ENCODE measurements at places on chromosomes 3 and 15.

- no peak for DNase-seq
These were observed 345.3 kb upstream of the POU1F1 start for GRCh38 chr3:87621667-87622066.

- DNase-seq, result no peak
These were observed 42.9 kb downstream of the ISG20 start for GRCh38 chr15:88681610-88682221.

- no peak for DNase-seq
These were observed 8.4 kb upstream of the KLHL24 start for GRCh38 chr3:183626877-183627594.

- DNase-seq, result no peak
These were observed 468.9 kb upstream of the UBE2E2 start for GRCh38 chr3:22734207-22734606.

GRCh38 chr3:30260762-30261161, 345.6 kb upstream of the TGFBR2 start:
- no peak for DNase-seq

GRCh38 chr3:188580659-188581058, 426.7 kb downstream of the LPP start:
- DNase-seq, result no peak

DNA sequence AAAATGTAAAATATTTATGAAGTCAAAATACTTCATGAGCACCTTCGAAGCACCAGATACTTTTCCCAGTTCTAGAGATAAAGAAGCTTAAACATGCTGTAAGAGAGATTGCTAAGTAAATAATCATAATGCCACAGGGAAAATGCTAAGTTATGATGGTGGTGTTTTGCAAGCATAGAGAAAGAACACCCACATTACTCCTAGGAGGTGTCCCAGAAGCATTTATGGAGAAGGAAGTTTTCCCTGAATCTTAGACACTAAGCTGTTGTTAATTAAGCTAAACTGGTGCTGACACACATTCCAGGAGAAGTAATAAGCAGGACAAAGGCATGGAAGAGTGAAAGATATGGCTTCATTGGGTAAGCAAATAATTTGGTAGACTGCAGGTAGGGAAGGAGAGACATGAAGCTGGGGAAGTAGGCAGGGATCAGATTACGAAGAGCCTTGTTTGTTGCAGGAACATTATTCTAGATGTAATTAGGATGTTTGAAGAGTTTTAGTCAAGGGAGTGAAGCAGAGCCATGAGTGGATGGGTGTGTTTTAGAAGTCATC, 40.4 kb upstream of the CHMP2B start:
- no peak for DNase-seq

DNA sequence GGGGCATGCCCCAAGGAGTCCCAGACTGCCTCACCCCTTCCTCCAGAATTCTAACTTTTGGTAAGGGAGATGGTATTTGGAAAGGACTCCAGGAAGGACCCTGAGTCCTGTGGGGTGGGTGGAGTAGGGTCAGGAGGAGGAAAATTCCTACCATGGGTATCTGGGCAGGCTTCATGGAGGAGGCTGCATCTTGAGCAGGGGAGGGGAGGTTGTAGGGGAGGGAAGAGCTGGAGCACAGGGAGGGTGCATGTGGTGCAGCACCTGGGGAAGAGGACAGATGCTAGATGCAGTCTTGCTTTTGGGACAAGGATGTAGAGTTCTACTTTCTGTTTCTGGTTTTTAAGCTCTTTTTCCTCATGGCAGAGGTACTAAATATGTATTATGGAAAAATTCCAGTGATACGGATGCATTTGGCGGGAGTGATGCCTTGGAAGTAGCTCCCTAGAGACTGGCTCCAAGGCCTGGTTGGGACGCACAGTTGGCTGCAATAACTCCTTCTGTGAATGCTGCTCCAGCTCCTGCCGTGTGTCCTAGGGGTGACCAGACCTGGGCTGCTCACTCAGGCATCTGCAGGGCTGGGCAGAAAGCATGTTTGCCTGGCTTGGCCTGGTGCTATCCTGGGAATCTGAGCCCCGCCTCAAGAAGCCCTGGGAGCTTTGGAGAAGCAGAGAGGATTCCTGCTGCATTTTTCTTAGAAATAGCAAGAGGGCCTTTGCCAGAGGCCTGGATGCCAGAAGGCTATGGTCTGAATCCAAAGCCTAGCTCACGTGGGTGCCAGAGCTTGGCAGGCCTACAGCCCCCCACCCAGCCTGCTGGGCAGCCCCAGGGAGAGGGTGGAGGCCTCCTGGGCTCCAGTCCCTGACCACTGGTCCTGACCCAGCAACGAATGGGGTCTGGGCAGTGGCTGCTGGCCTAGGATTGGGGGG, 10.1 kb downstream of the SEMA3F start:
- DNase-seq, result no peak

DNA sequence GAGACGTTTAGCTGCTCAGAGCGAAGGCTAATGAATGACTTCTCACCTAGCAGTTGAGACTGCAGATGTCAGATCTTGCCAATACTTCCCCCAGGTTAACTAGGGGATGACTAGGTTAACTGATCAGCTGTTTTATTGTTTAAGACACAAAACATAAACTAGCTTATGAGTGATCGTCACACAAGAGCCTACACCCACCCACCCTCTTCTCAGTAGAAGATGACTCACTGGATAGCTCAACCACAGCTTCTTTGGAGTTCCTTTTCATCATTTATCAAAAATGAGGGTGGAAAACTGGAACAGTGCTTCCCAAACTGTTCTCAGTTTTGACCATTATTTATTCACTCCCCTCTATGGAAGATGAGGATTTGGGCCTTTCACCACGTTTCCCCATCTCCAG, 25.2 kb downstream of the GASK1A start:
- DNase-seq, result no peak

DNA sequence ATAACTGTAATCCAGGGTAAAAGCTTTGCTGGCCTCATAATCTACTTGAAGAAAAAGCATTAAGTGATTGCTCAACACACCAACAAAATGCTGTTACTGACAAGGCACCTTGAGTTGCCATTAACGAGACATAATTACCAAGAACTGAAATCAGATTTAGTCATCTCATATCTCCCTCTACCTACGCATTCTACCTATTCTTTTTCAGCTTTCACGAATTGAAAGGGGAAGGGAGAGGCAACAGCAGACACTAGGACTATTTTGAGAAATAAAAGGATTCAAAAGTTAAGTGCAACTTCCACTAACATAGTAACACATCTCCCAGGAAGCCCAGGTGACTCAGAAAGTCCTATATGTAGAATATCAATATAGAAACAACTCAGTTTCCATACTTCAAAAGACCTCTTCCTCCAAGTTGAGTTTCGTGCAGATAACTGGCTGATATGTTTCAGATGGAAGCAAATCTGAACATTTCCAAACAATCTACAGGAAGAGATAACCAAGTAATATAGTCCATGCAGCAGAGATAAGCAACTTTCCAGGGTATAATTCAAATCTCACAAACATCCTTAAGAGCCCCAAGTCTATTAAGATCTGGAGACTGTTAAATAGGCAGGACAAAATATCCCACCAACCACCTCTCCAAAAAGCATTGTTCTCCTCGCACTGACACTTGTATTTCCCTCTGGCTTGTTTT, 1.9 kb downstream of the OSBPL10 start:
- no peak for DNase-seq

DNA sequence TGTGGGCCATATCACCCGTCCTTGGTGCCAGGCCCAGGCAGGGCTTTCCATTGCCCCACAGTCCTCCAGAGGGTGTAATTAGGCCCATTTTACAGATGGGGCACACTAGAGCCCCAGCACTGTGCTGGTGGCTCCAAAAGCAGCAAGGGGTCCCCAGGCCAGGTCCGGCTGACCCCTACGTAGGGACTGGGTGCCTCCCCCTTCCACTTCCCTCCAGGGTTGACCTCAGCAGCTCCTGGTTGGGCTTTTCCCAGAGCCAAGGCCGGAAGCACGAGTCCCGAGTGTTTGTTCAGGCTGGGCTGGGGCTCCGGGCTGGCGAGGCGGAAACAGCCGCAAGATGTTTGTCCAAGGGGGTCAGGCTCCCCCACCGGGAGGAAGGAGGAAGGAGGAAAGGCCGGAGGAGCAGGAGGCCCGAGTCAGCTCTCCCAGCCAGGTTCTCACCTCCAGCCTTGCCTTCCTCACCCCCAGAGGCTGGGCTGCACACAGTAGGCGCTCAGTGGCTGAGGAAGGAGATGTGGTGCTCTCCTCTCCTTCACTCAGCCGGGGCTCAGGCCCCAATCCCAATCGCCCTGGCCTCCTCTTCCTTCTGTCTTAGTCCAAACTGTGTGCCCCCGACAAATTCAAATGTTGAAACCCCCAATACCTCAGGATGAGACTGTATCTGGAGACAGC, 17.1 kb upstream of the PLXND1 start:
- no peak for DNase-seq

GRCh38 chr15:85976102-85976501, 103.6 kb upstream of the AGBL1 start:
- no peak for DNase-seq

DNA sequence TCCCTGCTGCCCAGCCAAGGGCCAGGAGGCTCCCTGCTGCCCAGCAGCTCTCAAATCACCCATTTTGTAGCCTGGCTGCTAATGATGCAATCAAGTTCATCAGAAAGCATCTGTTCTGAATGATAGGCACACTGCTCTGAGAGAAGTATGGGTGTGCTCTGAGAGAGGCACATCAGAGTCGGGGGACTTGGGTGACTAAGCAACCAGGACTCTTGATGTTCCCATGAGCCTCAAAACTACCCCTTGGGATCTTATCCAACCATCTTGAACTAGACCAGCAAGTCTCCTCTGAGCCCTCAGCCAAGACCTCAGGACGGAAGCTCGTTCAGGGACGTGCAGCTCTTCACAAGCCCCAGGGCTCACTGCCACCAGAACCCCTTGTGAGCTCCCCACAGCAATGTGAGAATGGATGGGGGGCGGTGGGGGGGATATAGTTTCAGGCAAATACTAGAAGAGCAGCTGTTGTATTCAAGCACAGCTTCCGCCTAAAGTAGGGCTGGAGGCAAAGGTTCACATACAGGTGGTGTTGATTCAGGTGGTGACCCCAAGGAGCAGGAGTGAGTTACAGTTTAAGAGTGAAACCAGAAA, 52.2 kb upstream of the HES1 start:
- DNase-seq, result no peak

GRCh38 chr3:155093261-155093660, 13.1 kb downstream of the MME start:
- DNase-seq, result no peak

GRCh38 chr3:61454801-61455200, 106.6 kb upstream of the PTPRG start:
- no peak for DNase-seq

DNA sequence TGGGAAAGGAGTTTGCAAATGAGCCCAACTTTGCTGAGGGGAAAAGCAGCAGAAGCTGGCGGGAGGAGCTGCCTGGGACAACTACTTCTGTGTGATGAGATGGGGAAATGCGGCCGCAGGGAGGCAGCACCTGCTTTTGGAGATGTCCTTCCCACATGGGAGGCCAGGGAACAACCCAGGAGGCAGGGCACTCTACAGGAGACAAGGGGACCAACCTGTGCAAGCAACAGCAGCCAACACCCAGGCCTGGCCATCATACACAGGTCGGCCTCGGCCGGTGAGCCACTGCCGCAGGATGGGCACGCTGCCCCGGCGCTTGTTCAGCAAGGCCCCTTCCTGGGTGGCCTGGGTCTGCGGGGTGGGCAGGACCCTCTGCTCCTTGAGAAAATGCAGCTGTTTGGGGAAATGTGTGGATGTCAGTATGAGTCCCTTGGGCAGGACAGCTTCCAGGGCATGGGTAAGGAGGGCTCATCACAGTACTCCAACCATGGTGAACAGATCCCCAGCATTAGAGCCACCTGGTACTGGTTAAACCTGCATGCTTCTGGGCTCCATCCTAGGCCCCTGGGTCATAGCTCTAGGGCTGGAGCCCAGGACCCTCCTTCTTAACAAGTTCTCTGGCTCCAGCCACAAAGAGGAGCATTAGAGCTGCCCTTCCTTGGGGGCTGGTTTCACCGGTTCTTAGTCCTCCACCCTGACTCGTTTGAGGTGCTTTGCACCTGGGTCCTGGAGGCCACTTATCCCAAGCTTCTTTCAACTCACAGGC, 11.6 kb downstream of the EPB42 start:
- DNase-seq, result no peak

GRCh38 chr15:89623165-89623564, 32.1 kb downstream of the KIF7 start:
- no peak for DNase-seq

DNA sequence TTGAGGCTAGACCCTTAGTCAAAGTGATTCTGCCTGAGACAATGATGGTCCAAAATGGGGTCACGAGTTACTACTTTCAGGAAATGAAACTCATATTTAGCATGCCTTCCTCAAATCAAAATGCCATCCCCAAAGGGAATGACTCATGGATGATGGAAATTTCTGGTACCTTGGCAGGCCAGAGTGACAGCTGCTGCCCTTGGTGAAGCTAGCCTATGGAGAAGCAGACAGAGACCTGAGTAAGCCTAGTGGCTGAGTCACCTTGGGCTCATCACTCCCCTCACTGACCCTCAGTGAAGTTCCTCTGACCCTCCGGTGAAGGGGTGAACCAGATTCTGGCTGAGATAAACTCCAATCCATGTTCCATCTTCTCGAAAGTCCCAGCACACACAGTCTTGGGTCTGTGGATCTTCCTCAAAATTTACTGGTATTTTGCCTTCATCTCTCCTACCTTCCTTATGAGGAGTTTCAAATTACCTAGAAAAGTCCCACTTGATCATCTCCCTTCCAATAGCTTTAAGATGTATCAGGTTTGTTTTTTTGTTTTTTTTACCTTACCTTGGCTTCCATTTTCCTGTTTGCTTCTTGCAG, 54.5 kb upstream of the ABHD17C start:
- DNase-seq, result no peak

- no peak for DNase-seq
These were observed 1.1 kb downstream of the BAHD1 start for GRCh38 chr15:40441565-40442531.

DNA sequence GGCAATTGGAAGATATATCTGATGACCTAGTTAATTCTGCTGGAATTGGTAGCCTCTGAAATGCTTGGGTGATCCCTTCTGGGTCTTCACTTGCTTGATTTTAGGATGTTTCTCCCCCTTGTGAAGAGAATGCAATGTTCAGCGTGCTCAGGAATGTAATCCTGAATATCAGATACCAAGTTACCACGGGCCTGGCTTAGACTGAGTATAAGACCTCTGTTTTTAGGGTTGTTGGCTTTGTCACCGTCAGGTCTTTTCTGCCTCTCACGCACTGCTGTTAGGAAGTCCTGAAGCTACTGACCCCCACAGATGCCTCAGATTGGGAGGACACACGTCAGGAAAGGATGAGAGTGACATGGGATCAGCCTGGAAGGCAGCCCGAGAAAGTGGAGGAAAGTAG, 198.5 kb downstream of the CDIN1 start:
- DNase-seq, result no peak

- no peak for DNase-seq
These were observed 832 bp downstream of the TGFBR2 start for GRCh38 chr3:30607032-30607833.

DNA sequence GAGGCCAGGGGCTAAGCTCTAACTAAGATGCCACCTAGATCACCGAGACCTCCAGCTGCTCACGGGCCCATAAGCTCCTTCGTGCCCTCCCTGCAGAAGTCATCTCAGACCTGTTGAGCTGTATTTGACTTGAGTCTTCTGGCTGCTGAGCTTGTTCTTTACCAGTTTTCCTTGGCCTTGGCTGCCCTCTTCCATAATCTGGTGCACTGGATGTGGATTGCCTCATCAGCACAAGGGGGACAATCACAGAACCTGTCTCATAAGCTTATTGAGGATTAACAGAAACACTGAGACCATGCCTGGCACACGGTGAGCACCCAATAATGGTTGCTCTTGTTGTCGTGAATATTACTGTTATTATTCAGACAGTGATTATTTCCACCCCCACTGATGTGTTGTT, 101.1 kb downstream of the EPHB1 start:
- no peak for DNase-seq

- DNase-seq, result no peak
These were observed 74.3 kb upstream of the TSEN2 start for GRCh38 chr3:12409684-12410596.

- DNase-seq, result no peak
These were observed 38.2 kb downstream of the CORO2B start for GRCh38 chr15:68617001-68617400.

Measured in stimulated activated CD8-positive, alpha-beta memory T cell treated with anti-CD3 and anti-CD28 coated beads, Interleukin-4, amount 100 ng/mL, for 1 hour (primary cell).